Endothelial cell (in vitro differentiated cells): ENCODE measurements at places on chromosomes 2 and 18.

- H3K4me3 ChIP-seq, result no peak overlapping the region
- H3K36me3 ChIP-seq, result no peaks in the 10 kb centered on the region
- H3K27ac ChIP-seq, result no peak overlapping the region
- DNase-seq, result no peak
Observed at GRCh38 chr18:42113529-42114191, 158.6 kb downstream of the PIK3C3 start.

DNA sequence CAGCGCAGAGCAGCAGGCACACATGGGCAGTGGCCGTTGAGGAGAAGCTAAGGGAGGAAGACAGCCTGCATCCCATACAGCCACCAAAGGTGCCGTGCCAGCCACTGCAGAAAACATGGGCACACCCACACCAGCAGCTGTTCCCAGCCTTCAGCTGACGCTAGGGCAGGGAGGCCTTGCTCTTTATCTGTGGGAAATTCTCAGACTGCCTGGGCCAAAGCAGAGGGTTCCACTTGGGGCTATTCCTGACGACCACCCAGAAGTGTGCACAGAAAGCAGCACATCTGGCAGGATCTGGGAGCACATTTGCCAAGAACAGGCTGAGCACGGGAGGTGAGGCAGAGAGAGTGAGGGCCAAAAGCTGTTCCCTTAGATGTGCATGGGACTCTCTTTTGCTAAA lies 101.3 kb upstream of the SOX11 start:
- H3K4me1 ChIP-seq, result peaks cover 9% of the 10 kb centered on the region
- H3K27ac ChIP-seq, result no peak overlapping the region
- no peaks in the 10 kb centered on the region for H3K36me3 ChIP-seq
- no peak overlapping the region for H3K4me3 ChIP-seq
- no peak for DNase-seq
- no peaks in the 10 kb centered on the region for H3K27me3 ChIP-seq

- H3K27ac ChIP-seq, result no peak overlapping the region
- H3K4me3 ChIP-seq, result no peak overlapping the region
- DNase-seq, result no peak
- no peaks in the 10 kb centered on the region for H3K36me3 ChIP-seq
- no peaks in the 10 kb centered on the region for H3K27me3 ChIP-seq
- no peaks in the 10 kb centered on the region for H3K4me1 ChIP-seq
Observed at GRCh38 chr2:221085341-221085900, 486.7 kb downstream of the EPHA4 start.

DNA sequence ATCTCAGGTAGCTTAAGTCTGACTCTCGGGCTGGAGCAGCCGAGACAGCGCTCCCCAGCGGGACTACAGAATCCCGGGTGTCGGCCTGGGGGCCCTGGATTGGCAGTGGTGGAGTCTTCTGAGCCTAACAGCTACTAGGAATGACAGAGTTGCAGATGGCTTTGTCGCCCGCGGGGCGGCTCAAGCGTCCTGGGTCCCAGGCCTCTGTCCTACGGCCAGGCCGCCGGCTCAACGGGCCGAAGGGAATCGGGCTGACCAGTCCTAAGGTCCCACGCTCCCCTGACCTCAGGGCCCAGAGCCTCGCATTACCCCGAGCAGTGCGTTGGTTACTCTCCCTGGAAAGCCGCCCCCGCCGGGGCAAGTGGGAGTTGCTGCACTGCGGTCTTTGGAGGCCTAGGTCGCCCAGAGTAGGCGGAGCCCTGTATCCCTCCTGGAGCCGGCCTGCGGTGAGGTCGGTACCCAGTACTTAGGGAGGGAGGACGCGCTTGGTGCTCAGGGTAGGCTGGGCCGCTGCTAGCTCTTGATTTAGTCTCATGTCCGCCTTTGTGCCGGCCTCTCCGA lies 8.8 kb downstream of the SIX2 start:
- no peak overlapping the region for H3K4me3 ChIP-seq
- H3K27ac ChIP-seq, result no peak overlapping the region
- peaks cover 32% of the 10 kb centered on the region for H3K4me1 ChIP-seq
- H3K36me3 ChIP-seq, result no peaks in the 10 kb centered on the region
